Fibroblast of mammary gland (primary cell): ENCODE measurements at places on chromosomes 7 and 10.

DNA sequence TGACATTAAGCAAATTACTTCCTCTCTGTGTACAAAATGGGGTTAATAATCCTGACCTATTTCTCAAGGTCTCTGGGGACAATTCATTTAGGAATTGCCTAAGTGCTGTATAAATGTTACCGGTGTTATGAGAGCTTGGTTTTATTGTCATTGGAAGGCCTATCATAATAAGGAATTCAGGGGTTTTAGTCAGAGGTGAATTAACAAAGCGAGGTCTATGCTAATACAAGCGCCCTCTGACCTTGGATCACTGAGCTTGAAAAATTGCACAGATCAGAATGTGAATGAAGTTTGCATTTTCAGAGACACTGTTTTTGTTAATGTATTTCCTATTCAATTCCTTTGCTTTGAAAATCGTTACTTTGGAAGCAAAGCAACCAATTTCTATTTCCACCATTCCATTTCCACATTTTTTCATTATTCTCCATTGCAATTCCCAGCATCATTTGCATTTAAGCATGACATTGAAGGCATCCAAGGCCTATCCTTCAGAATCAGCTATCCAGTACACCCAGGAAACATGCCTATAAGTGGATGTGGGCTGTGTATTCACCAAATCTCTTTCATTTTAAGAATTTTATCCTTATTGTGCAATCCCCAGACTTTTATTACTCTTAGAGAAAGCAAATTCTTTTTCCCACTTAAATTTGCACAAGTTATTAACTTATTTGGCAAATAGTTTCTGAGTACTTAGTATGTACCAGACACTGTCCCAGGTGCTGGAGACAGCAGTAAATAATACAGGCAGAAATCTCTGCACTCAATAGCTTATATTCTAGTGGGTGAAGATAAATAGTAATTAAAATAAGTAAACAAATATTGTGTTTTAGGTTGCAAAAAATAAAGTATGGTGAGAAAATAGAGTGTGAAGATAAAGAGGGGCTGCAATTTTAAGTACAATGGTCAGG is 133.1 kb downstream of the NRCAM start:
- no peak for DNase-seq

GRCh38 chr7:101235050-101235449 is 2.6 kb downstream of the CLDN15 start:
- no peak for DNase-seq

- no peak for DNase-seq
Observed at GRCh38 chr10:132078746-132079345, 13.1 kb downstream of the JAKMIP3 start.

GRCh38 chr7:12893292-12893691 is 205.9 kb downstream of the ARL4A start:
- DNase-seq = no peak

DNA sequence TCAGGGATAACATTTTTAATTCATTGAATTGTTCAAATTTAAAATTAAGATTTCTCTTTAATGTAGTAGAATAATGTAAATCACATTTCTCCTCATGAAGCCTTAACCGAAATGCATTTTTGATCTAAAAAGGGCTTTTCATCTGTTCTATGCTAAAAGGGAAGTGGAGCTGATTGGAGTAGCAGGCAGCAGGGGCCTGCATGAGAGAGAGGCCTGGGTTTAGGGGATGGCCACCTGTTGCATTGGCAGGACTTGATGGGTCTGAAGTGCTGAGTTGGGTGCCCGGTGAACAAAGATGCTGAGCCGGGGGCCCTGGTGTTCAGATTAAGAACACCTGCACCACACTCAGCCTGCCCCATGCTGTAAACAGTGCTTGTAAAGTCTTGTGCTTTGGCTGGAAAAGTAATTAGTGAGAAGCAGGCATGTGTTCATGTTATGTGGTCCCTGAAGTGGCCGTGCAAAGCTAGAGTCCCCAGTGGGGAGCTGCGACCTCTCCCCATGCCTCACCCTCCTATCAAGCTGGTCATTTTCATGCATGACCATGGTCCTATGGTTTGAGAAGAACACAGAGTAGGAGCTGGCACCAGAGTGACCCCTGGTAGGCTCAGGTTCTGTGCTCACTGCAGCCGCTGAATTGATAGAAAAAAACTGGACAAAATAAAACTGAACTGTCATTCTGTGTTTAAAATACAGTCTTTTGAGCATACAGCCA is 124.3 kb downstream of the ADCY1 start:
- DNase-seq = no peak

GRCh38 chr7:42221304-42221703 is 15.7 kb downstream of the GLI3 start:
- DNase-seq = no peak

DNA sequence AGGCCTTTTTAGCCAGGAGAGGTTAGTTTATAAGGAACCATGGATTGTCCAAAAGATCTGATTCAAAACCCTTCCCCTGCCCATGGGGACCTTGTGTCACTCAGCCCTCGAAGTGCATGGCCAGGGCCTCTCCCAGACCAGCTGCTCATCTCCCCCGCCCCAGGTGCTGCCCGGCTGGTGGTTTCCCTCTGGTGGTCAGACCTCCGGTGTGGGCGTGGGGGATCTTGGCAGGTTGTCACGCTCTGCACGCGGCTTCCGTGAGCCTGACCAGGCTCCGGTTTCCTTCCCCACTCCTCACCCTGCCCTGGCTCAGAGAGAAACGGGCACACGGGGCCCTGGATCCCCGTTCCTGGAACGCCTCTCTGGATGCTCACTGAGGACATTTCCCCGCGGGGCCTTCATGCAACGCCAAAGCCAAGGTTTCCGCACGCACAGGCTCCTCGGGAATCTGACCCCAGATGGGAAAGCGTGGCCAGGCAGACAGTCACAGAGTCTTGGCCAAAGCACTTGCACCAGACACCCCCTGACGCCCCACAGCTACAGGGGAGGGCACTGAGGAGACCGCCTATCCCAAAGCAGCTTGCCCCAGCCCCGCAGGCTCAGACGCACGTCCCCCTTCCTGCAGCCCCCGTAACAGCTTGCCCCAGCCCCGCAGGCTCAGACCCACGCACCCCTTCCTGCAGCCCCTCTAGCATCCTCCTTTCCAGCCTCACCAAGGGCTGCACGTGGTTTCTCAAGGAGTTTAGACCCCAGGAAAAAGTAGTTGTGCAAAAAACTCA is 7.8 kb upstream of the DIP2C start:
- DNase-seq = no peak

DNA sequence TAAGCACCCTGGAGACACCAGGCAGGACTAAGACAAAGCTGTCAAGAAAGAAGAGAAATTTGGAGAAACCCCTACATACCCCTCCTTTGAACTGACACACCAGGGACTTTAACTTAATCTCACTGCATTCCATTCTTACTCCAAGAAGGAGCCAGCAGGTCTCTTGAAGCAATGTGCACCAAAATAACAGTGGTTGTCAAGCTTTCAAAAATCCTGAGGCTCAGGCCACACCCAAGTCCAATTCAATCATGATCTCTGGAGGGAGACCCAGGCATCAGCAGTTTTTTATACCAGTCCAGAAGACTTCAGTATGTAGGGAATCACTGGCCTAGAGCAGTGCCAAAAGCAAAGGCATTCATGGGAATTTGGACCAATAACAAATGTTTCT is 6.8 kb downstream of the SLC25A13 start:
- DNase-seq = no peak

- peak; percentile 90 for DNase-seq
Observed at GRCh38 chr10:104318810-104319741, 19.2 kb downstream of the ITPRIP start.

DNA sequence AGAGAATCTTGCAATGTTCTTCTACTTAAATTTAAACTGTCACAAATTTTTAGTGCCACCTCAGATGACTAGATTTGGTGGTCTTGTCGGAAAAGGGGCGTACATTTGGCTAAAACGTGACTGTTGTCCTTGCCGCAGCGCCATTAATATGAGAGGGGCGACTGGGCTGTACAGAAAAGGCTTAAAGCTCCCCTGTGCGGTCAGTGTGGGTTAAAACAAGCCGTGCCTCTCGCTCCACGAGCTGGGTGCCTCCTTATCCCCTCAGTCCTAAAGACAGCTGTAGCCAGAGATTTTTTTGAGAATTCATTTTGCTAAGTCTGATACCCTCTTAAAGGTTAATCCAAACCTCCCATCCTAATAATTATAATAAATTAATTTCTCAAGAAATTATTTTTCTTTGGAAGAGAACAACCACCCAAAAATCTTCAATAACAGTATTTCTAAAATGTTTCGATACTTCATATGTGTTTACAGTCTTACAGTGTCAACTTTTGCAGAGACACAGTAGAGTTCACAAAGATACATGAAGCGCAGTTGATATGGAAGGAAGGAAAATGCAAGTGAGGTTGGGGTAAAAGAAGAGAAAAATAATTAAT is 68.6 kb downstream of the C7orf25 start:
- DNase-seq = peak; percentile 52

DNA sequence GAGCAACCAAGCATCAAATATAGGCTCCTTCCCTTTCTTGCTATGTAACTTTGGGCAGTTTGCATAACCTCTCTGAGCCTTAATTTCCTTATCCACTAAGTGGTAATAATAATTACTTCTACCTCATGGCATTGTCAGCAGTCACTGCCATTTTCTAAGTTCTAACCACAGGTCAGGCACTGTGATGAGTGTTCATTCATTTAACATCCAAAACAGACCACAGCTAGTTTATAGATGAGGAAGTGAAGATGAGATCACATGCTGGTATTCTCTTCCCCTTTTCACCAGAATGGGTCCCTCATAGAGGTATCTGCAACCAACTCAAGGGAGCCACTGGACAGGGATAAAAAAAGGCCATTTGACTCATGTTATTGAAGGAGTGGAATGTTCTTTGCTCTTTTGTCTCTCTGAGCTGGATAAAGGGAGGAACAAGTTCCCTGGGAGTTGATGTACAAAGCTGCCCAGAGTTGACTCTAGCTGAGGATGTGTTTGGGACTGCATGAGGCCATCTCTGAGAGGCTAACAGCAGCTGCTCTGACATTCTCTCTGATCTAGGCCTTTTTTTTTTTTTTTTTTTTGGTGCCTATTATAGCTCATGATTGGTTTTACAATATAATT is 65.0 kb downstream of the DNAJC12 start:
- DNase-seq = peak; percentile 17

DNA sequence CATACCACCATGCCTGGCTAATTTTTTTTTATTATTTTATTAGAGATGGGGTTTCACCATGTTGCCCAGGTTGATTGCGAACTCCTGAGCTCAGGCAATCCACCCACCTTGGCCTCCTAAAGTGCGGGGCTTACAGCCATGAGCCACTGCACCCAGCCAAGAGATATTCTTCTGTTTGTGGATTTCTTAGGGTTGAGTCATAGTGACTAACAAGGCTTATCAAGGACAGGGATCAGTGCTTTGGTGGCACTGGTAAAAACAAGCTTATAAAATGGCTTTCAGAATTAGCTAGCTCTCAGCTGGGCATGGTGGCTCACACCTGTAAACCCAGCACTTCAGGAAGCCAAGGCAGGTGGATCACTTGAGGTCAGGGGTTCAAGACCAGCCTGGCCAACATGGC is 122.4 kb downstream of the ZNF248 start:
- no peak for DNase-seq

DNA sequence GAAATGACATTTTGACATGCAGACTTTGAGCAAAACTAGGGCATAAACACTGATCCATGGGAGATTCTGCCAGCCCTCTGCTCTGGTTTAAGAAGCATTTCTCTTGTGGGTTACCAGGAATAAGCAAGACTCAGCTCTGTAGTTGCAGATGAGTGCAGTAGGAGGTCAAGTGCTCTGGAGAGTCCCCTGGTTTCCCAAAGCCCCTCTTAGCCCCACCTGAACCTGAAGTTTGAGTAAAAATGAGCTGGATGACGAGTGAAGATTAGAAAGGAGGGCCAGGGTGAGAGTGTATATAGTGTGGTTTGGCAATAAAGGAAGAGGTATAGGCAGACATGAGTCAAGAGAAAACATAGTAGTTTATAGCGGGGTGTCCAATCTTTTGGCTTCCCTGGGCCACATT is 220.3 kb downstream of the ARL4A start:
- DNase-seq = no peak
